ENCODE measurements at places on chromosomes 1 and 21.

DNA sequence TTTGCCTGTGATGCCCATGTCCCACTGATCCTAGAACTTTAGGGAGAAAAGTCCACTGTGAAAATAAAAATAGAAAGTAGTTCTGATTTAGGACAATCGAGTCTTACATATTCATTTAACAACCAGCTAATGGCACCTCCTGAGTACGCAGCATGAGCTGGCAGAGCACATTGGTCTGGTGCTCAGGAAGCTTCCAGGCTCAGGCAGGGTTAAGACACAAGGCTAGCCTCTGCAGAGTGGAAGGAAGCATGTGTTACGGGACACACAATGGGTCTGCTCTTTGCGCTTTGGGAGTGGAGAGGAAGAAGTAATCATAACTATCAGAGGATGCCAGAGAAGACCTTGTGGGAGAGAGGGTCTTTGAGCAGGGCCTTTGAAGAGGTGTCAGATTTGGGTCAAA, 4.2 kb upstream of the KLHDC8A start:
- DNase-seq = no peak

DNA sequence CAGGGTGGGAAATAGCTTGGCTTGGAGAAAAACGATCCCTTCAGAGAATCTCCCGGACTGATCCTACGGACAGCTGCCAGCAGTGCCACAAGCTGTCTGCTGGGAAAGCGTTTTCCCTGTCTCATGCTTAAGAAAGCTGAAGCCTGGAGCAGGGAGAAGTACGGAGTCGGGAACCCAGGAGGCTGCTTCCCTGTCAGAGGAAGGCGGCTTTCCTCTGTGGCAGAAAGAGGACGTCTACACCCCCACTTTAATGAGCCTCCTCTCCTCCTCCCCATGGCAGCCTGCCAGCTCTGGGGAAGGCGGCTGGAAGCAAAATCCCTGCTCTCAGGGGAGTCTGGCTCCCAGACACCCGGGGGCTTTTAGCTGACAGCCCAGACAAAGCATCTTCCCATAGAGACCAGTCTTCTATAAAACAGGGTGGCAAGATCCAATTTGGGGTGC, 7.3 kb downstream of the KIF21B start:
- DNase-seq = no peak

DNA sequence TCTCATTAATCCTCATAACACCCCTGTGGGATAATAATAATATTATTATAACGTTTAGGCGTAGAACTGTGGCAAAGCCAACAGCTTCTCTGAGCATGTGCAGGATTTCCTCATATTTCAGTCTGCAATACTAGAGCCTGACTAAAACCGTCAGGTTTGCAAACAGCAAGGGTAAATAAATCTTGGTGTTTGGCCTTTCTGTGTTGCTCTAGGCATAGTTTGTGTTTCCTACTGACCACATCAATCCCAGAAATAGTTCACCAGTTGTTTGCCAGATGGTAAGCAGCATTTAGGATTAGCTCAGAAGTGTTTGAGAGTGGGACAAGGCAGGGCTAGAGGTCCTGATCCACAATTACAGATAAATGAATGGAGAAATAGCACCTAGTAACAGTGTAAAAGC, 2.8 kb upstream of the KCNA3 start:
- no peak for DNase-seq

GRCh38 chr1:70528590-70529333, 117.7 kb downstream of the CTH start:
- DNase-seq = no peak

GRCh38 chr1:52112489-52112888, 29.4 kb upstream of the ZFYVE9 start:
- DNase-seq = no peak

DNA sequence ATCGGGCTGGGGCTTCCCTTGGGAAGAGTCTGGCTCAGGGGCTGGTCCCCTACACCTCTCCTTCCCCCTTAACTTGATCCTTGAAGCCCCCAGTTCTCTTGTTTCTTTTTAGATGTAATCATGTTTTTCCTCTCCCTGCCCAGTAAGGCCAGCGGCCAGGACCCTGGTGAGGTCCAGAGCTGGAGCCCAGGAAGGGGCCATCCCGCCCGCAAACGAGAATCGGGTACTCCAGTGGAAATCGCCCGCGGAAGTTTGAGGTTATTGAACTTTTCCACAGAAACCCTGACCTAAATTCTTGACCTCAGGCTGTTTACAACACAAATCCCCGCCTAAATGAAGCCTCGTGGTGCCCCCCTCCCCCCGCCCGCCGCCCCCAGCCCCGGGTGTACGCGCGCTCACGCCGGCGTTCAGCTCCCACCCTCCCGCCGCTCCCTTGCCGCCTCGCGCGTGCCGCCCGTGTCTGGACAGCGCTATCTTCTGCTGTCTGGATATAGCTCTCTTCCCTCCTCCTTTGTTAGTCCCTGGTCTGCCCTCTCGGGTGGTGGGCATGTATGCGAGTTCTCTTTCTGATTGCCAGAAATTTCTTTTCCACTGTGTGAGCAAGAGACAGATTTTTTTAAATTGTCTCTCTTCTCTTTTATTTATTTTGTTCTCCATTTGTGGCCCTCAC, 165.9 kb upstream of the CACNA1E start:
- DNase-seq = no peak

- DNase-seq = no peak
These were observed at the start of gene SH3D21 for GRCh38 chr1:36306210-36306901. Gene SH3D21 (plus strand): TSS chr1:36306368. CDS start chr1:36306421, 53 bp downstream.

DNA sequence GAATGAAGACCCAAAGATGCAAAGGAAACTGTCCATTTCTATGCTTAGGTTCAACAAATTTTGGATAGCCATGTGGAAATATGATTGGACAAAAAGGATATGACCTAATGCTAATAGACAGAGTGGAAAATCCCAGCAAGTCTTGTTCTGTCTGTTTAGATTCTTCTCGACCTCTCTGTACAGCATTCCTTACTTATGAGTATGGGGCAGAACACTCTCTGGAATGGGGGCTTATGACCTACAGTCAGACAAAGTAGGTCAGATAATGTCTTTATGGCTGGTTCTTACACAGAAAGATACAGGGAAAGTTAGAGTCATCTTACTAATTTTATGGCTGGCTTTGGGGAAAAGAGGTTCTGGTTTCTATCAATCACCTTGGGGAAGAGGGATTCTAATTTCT, 2.8 kb downstream of the GCSAML start:
- peak; percentile 16 for DNase-seq

DNA sequence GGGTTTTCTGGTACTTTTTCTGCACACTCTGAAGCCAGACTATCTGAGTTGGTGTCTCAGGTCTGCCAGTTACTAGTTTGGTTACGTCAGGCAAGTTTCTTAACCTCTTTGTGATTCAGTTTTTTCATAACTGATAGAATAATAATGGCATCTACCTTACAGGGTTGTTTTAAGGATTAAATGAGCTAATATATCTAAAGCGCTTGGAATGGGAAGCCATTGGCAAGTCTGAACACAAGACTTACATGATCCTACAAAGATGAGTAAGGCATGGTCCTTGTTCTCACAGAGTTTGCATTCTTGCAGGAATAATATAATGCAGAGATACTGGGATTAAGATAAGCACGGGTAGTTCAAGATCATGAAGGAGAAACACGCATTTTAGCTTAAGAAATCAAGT, 9.2 kb upstream of the DENND2D start:
- DNase-seq = no peak

GRCh38 chr1:22804969-22805671, 94.5 kb downstream of the EPHB2 start:
- no peak for DNase-seq

- DNase-seq = no peak
These were observed 1.1 kb downstream of the C1orf56 start for GRCh38 chr1:151048645-151049032.

GRCh38 chr1:9621032-9621431, 30.5 kb upstream of the PIK3CD start:
- DNase-seq = no peak

GRCh38 chr21:21997390-21998333, 999.5 kb downstream of the NCAM2 start:
- no peak for DNase-seq

- no peak for DNase-seq
These were observed 62.8 kb downstream of the SIM2 start for GRCh38 chr21:36761685-36762084.

GRCh38 chr1:241419986-241420385, 63.0 kb upstream of the RGS7 start:
- no peak for DNase-seq

GRCh38 chr1:7341145-7341905, 429.8 kb upstream of the VAMP3 start:
- DNase-seq = no peak

- no peak for DNase-seq
These were observed 87.4 kb upstream of the ERRFI1 start for GRCh38 chr1:8113262-8114220.

- no peak for DNase-seq
These were observed 214.4 kb upstream of the DAB1 start for GRCh38 chr1:57638239-57638638.

DNA sequence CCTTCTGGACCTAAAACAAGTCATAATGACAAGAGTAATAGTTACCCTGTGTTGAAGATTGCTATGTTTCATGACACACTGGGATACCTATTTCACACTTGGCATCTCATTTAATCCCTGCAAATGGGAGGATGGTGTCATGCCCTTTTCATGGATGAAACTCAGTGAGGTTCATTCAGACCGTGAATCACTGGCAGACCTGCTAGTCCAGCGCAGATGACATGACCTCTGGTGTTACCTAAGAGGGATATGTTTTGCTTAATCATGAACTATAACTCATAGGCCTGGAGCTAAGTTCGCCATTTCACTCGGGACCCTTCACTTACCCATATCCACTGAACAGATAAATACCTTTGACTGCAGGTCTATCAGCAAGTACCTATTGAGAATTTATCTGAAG, 286.6 kb upstream of the FMN2 start:
- no peak for DNase-seq
